ENCODE measurements at places on chromosomes 12 and 14.

GRCh38 chr12:124556896-124557501 is 10.4 kb downstream of the NCOR2 start:
- no peak for DNase-seq

GRCh38 chr14:62546862-62547474 is 498.3 kb downstream of the KCNH5 start:
- DNase-seq = peak; percentile 50

DNA sequence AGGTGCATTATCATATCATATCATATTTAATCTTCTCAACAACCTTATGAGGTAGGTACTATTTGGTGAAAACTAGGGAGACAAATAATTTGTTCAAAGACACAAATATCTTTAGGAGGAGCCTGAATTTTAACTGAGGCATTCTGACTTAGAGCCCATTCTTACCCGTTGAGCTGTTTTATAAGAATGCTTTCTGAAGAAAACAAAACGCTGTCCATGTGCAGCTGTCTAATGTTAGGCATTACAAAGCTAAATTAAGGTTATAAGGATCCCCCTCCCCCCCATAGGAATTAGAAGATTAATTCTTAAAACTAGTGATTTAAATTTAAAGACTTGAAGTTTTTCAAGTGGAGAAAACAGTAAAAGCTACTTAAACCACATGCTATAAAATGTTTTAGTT is 6.4 kb downstream of the KTN1 start:
- DNase-seq = no peak

DNA sequence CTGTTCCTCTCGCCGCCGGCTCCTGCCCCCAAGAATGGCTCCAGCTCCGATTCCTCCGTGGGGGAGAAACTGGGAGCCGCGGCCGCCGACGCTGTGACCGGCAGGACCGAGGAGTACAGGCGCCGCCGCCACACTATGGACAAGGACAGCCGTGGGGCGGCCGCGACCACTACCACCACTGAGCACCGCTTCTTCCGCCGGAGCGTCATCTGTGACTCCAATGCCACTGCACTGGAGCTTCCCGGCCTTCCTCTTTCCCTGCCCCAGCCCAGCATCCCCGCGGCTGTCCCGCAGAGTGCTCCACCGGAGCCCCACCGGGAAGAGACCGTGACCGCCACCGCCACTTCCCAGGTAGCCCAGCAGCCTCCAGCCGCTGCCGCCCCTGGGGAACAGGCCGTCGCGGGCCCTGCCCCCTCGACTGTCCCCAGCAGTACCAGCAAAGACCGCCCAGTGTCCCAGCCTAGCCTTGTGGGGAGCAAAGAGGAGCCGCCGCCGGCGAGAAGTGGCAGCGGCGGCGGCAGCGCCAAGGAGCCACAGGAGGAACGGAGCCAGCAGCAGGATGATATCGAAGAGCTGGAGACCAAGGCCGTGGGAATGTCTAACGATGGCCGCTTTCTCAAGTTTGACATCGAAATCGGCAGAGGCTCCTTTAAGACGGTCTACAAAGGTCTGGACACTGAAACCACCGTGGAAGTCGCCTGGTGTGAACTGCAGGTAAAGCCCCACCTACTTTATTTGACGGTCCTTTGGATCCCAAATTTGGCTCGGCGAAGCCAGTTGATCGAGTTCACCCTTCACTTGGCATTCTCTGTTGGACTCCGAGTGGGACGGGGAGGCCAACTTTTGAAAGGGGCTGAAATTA is 1.5 kb downstream of the WNK1 start:
- DNase-seq = peak; percentile 34

- DNase-seq = no peak
These were observed 13.8 kb downstream of the LGMN start for GRCh38 chr14:92734618-92735017.

- no peak for DNase-seq
These were observed 64.2 kb upstream of the IFNG-AS1 start for GRCh38 chr12:67925077-67925476.

DNA sequence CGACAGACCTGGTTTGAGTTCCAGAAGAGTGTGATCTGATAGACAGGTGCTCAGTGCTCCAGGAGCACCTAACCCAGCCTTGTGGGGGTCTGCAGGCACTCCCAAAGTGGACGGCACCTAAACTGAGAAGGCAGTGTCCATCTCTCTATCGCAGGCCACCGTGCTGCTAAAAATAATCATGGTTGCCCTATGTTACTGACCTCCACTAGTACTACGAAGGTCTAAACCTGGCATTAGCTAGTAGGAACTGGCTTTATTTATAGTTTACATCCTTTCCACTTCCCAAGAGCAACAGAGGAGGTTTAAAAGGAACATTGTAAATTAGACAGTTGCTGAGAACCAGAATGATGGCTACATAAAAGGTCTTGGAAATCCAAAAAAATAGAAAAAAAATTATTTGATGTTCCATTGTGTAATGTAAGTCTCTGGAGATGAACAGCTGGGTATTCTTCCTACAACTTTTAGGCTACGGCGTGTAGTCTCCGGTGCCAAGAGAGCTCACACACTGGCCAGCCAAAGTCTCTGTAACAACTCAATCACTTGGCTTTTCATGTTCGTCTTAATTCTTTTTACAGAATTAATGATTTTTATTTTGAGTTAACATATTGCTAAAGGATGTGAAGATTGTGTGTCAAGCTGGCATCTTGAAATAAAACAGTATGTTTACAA is 27.3 kb downstream of the PPFIBP1 start:
- no peak for DNase-seq

GRCh38 chr14:67392123-67392522 is 19.8 kb downstream of the PLEK2 start:
- peak; percentile 33 for DNase-seq

- peak; percentile 81 for DNase-seq
These were observed 5.1 kb upstream of the ZNF839 start for GRCh38 chr14:102314242-102315011.

DNA sequence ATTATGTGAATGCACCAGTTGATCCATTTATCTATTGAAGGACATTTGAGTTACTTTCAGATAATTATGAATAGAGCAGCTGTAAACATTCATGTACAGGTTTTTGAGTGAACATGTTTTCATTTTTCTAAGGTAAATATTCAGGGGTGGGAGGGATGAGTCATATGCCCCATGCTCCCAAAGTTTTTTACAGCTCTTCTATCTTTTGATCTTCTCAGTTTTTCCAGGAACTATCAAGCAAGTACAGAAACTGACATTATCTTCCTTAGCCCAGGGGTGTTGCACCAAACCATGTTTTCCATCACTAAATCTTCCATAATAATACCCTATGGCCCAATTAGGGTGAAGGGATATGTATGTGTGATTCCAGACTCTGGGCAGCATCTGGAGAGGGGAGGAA is 384.5 kb downstream of the EMP1 start:
- DNase-seq = no peak

DNA sequence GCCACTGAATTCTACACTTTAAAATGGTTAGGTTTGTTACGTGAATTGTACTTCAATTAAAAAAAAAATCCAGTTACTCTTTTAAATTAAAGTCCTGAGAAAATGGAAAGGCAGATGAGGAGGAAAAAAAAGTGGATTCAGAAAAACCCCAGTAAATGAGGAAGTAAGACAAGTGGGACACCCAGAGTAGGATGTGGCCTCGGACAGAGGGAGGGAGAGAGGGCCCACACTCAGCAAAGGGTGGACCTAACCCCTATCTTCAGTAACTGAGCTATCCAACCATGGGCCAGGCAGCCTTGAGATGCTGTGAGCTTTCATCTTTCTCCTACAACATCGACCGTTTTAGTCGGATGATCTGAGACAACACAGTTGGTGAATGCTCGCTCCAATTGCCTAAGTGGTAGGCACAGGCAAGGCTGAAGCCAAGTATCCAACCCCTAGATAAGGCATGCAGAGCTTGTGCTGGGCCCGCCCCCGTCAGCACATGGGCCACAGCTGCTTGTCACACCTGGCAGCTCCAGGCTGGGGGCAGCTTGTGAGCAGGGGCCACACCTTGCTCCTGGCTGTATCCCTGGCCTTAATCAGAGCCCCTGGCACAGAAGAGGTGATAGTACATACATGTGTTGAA is 142.1 kb downstream of the TTC7B start:
- DNase-seq = no peak

DNA sequence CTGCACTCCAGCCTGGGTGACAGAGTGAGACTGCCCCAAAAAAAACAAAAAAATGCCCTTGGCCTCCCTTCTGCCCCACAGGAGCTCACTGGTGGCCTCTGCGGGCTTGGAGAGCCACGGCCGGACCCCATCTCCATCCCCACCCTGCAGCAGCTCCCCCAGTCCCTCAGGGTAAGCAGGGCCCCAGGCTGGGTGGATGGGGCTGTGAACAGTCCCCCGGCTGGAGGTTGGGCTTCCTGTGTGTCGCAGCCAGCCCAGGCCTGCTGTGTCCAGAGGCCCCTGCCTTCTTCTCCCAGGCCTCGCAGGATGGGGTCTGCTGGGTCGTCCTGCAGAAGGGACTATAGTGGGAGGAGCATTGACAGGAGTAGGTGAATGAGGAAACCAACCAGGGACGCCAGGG is 15.4 kb upstream of the PUS1 start:
- no peak for DNase-seq

GRCh38 chr12:119797090-119797489 is 80.0 kb downstream of the CIT start:
- no peak for DNase-seq

DNA sequence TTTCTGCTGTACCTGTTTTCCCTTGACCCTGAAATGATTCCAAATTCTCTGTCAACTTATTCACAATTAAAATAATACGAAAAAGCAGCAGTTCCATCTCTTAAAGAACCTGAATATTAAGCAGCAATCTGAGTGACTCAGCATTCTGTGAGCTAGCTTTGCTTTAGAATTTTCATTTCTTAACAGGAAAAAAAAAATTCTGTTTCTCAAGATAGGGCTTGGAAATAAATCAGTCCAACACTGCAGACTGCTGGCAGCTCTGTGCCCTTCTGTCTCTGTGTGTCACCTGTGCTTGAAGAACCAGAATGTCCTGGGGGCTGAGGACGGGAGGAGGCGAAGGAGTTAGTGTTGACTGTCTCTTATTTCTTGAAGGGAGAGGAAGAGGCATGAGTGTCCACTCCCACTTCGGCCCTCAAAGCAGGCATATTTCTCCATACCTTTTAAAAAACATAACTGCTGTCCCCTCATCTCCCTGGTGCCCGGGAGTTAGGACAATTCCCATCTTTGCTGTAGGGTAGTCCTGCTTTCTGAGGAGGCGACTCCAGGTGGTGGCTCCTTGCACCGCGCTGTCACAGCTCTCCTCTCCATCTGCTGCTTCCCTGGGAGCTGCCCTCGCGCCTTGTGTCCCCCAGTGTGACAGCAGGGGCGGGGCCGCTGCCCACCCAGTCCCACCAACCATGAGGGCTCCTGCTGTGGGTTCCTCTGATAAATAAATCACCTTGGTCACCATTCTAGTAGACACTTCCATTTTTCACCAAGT is 203.1 kb downstream of the CALM1 start:
- DNase-seq = peak; percentile 54

GRCh38 chr12:75581515-75581914 is 70.1 kb upstream of the KRR1 start:
- DNase-seq = no peak

- DNase-seq = no peak
These were observed 20.6 kb upstream of the PCNX1 start for GRCh38 chr14:70886421-70887206.

- DNase-seq = peak; percentile 75
These were observed 15.4 kb upstream of the CARMIL3 start for GRCh38 chr14:24036169-24036962.

GRCh38 chr12:70267550-70267949 is 24.3 kb downstream of the CNOT2 start:
- DNase-seq = peak; percentile 11

- DNase-seq = no peak
These were observed 13.6 kb upstream of the CDCA4 start for GRCh38 chr14:105034315-105035039.

DNA sequence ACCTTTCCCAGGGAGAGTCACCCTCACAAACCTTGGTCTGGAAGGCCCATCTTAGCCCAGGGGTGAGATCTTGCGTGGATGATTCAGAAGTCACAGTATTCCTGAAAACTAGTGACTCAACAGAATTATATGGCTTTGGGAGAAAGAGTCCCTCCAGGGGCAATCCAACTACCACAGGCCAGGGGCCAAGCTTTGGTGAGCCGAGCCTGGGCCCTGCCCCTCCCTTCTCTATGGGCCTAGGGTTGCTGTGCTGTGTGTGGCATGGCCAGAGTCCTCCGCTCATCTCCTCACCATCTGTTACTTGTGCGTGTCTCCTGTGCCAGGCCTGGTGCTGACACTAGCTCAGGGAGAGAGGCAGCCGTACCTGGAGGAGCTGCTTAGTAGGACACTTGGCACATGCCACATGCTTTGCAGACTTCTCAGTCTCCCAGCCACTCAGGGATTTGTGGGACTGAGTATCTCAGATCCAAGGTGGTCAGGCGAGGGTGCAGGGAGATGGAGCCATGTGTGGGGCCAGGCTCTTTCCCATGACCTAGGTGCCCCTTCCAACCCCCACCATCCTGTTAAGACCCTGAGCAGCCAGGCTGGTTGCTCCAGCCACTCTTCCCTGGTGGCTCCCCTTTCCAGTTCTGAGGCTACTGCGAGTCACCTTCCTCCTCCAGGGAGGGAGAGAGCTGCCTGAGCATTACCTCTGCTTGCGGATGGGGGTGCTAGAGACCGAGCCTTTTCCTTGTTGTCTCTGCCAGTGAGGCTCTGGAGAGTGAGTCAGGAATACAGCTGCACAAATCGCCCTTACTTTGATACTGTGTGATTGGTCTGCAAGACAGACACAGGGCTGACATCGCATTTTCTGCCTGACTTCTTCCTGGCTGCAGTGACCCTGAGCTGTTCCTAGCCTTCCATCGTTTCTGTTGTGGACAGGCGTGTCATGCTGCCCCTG is 94.1 kb downstream of the SLC25A47 start:
- peak; percentile 91 for DNase-seq

- DNase-seq = no peak
These were observed 655.9 kb downstream of the DIO2 start for GRCh38 chr14:79555429-79555828.

DNA sequence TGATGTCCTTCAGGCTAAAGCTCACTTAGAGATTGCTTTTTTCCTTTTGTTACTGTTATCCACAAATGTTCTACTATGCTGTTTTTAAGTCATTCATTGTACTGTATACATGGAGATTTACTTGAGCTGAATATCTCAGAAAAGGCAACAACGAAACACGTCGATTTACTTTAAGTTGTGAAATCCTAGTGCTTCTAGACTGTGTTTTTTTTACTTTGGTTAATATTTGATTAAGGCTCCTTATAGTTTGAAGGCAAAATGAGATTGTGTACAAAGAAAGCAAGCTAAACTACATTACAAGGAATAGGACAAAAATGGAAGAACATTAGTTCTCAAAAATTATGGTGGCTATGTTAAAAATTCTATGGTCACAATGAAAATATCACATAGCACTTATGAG is 114.5 kb downstream of the SLC35F4 start:
- no peak for DNase-seq

GRCh38 chr12:75479963-75480461 is 543 bp upstream of the GLIPR1 start:
- peak; percentile 37 for DNase-seq

DNA sequence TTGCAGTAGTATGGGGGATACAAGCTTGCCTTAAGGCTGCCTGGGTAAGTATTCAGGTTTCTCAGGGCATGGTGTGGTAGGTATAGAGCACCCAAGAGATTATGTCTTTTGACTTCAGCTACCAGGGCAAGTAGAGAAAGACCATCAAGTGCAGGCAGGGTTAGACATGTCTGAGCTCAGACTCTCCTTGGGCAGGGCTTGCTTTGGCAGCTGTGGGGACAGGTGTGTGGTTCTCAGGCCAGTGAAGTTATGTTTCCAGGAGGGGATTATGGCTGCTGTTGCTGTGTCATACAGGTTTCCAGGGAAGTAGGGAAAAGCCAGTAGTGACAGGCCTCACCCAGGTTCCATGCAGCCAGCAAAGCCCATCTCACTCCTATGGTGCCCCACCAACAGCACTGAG is 1040.4 kb downstream of the FLRT2 start:
- peak; percentile 35 for DNase-seq

All from epithelial cell of esophagus (primary cell).